Posterior vena cava (tissue), 2 donors: ENCODE measurements at places on chromosomes 5 and 9. TPM values are rescaled to one million over a fixed set of nuclear protein-coding genes. Genes with fewer than 3 reads are reported as not detected.
A peak's percentile ranks its signal among the peaks of the same experiment; 100 is the strongest.

GRCh38 chr5:156560002-156560401, 233.0 kb downstream of the SGCD start:
- no peak for DNase-seq

The MLANA gene
- not detected for total RNA-seq

The TSTD2 gene
- total RNA-seq, result 18.6 TPM

The C9 gene
- total RNA-seq, result not detected

DNA sequence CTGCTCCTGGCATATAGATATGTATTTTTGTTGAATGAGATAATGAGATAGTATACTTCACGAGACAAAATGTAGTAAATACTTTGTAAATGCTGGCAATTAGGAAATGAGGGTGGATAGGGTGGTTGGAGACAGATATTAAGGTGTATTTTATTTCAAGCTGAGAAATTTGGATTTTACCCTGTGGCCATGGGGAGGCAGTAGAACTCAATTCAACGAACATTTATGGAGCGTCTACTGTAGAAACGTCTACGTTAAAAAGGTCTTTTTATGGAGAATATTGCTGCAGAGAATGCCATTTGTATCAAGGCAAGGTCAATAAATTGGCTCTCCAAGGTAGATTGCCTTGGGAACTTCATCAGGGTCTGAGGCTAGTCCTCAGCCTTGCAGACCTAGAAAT, 21.5 kb upstream of the RALGPS1 start:
- DNase-seq, result no peak

The TAF11L7 gene
- not detected for total RNA-seq

GRCh38 chr9:4929917-4930316, 55.2 kb upstream of the JAK2 start:
- DNase-seq, result no peak

The GARNL3 gene
- 40.4 TPM for total RNA-seq

The STPG3 gene
- not detected for total RNA-seq

The TRPM3 gene
- 0.90 TPM for total RNA-seq

The HMGCS1 gene
- total RNA-seq, result 41.2 TPM

The SH2D3C gene
- 18.9 TPM for total RNA-seq

DNA sequence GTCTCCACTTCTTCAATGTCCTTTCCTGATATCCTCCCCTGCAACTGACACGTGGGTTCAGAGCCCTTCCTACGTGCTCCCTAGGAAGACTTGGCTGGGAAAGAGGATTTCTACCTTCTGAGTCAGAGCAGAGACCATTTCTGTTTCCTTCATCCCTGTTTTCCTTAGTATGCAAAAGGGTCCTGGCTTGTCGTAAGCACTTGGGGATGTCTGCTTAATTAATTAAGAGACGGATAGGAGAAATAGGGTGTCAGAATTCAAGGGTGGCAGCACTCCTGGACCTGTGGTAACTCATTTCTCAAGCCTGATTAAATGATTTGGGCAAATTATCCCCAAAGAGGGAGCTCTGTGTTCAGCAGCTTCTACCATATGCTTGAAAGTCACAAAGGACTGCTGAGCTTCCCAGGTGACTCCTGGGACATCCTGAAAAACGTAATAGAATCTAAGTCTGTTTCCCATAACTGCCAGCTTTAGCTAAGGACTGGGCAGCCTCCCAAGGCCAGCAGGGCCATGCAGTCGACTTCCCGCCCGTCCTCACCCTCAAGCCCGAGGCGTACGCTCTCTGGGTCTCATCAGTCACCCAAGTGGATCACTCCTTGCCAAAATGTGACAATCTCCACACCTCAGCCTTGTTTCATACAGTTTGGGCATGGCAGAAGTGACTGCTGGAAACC, 20.5 kb downstream of the ABCA1 start:
- DNase-seq, result no peak

GRCh38 chr5:135832941-135833920, 1.2 kb upstream of the SLC25A48 start:
- peak; percentile 72 for DNase-seq

- DNase-seq, result no peak
Measured at GRCh38 chr9:72337286-72337685, 27.7 kb downstream of the ZFAND5 start.

GRCh38 chr9:98342820-98343210, 87.4 kb upstream of the TBC1D2 start:
- no peak for DNase-seq

DNA sequence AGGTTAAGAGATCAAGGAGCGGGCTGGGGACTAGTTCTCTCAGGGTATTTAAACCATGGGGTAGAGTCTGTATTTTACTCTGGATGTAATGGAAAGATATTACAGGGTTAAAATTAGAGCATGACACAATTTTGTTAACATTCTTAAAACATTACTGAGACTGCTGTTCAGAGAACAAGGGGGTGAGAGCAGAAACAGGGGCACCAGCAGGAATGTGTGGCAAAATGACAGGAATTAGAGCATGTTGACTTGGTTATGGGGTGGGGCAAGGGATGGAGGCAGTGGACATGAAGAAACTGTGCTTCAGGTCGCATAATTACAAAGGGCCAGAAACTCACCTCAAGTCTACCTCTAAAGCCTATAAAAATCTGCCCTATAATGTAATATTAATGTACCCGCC, 75.0 kb downstream of the TMEM232 start:
- no peak for DNase-seq

The GABRB2 gene
- 0.86 TPM for total RNA-seq

The TGFBI gene
- total RNA-seq, result 173 TPM

The MYOZ3 gene
- 0.57 TPM for total RNA-seq

The SLC6A18 gene
- not detected for total RNA-seq

GRCh38 chr5:139872052-139872766, 76.6 kb downstream of the PSD2 start:
- DNase-seq, result peak; percentile 24

DNA sequence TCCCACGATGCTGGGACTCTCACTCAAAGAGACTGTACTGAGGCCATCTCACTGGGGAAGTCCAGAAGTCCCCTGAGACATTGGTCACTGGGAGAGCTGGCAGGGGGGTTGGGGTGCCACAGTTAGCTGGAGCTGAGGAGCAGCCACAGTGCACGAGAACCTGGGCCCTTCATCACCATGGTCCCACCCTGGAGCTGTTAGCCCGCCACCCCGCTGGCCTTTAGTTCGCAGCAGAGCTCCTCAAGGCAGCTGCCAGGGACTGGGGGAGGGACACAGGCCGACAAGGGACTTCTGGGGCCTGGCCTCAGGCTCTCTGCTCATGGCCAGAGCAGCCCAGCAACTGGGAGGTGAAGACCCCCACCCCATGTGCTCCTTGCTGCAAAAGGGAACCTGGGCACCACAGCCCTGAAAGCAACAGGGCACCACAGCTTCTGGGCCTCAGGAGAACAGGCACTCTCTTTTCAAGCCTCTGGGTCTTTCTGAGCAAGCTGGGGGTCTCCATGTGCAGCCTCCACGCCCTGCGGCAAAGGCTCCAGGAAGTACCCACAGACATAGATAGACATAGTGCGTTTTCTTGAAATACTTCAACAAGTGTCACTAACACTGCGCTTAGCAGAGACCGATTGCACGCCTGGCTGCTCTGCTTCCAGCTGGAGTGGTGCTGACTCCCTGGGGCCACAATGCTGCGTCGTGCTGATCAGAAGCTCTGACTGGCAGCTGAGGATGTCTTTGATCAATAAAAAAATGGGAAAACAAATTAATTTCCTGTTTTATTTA, 46.0 kb downstream of the VAV2 start:
- peak; percentile 55 for DNase-seq

- DNase-seq, result no peak
Measured at GRCh38 chr9:124676159-124676551, 95.0 kb downstream of the NR6A1 start.
